Right lung (tissue), 10 donors: ENCODE measurements at places on chromosomes 5 and 9. TPM values are rescaled to one million over a fixed set of nuclear protein-coding genes. Genes with fewer than 3 reads are reported as not detected.
A peak's percentile ranks its signal among the peaks of the same experiment; 100 is the strongest.

GRCh38 chr9:12972608-12973589 lies 198.1 kb downstream of the LURAP1L start:
- DNase-seq: no peak

DNA sequence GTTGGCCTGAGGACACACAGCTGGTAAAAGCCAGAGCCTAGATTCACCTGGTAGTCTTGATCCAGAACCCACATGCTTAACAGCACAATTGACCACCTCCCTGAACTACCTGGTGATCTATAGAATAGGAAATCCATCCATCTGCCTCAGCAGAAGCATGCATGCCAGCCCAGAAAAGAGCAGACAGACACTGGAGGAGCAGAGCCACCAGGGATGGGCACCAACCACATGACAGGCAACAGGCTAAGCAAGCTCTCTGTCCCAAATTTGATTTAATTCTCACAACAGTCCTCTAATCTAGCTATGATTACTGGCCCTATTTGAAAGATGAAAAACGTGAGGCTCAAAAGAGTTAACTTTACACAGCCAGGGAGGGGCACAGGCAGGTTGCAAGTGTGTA lies 208.1 kb downstream of the SPOCK1 start:
- no peak for DNase-seq

- no peak for DNase-seq
Measured at GRCh38 chr9:128159522-128159783, 612 bp upstream of the BBLN start.

DNA sequence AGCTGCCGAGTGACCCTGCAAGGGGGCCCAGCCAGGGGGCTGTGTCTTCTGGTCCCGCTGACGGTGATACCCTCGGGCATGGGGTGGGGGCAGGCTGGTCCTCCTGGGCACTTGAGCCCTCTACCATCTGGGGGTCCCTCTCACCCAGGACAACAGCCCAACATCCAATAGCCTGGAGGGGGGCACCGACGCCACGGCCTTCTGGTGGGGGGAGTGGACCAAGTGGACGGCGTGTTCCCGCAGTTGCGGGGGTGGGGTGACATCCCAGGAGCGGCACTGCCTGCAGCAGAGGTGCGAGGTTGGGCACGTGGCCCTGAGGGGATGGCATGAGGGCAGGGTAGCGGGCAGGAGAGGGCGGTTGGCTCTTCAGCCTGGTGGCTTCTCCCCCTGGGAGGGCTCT lies 2.8 kb downstream of the ADAMTSL2 start:
- DNase-seq: no peak

DNA sequence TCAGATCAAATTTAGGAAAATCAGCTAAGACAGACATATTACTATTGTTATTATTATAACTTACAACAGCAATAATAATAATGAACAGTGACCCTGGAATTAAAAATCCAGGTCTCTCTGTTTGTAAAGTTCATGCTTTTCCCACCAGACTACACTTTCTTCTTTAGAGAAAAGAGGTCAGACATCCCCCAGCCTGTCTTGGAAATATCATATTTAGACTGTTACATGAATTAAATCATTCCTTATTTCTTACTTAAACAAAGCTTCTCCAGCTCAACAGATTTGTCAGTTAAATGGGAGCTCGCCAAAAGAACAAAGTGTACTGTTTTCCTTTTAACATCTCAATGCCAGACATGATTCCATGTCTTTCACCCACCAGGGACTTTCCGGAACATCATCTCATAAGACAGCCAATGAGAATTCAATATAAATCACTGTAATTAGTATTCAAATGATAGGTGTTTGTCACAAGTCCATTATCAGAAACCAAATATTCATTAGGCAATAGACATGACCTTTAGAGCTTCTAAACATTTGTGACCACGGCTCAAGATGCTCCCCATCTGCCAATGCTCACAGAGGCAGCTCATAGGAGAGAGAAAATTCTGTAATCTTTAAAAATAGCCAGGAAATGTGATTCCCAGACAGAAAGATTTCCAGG lies 351.9 kb downstream of the ENC1 start:
- DNase-seq: peak; percentile 29

DNA sequence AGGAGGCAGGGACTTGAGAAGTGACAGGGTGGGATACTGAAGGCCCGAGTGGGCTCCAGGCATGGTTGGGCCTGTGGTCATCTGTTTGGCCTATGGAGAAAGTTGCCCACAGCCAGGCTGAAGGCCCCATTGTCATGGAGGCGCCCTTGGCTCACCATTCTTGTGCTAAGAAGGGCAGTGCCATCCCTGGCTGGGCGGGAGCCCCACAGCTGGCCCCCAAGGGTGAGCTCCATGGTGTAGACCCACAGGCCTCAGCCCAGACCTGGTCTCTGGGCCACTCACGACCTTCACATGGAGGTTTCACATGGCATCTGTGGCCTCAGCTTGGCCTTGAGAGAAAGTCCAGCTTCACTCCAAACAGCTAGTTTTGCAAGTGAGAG lies 34.3 kb upstream of the PRDM12 start:
- no peak for DNase-seq

DNA sequence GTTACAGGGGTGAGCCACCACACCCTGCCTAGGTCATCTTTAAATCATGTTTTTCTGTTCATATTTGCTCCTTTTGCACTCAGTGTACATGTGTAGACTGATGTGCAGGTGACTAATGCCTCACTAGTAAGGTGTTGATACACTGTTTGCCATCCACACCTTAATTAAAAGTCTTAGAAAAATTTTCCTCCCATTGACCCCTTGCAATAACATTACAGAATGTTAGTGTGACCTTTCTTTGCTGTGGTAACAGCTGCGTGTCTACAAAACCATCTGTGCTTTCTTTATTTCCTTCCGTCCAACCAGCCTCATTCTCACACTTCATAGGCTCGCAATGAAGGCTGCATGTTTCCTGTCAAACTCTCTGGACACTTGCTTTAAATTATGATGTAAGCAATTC lies 6.6 kb upstream of the CEMIP2 start:
- no peak for DNase-seq

GRCh38 chr9:109652971-109653370 lies 127.0 kb upstream of the PALM2AKAP2 start:
- DNase-seq: no peak

- no peak for DNase-seq
Measured at GRCh38 chr9:86575825-86576525, 221.8 kb upstream of the TUT7 start.

- no peak for DNase-seq
Measured at GRCh38 chr9:108830272-108830671, 25.5 kb downstream of the ACTL7B start.

DNA sequence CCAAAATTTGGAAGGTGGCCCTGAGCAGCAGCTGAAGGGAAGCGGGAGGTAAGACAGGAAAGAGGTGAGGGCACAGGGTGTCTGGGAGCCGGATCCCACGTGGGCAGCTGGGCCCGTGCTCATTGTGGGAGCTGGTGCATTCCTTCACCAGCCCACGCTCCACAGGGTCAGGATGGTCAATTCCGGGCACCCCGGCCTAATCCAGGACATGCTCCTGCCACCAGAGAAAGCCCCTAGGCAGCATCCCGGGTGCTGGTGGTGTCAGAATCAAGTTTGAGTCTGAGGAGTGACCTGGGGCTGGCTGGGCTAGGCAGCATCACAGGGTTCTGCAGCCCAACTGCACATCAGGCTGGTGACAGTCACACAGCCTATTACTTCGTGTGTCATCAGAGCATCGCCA lies 7.1 kb upstream of the PDCD6 start:
- no peak for DNase-seq

- no peak for DNase-seq
Measured at GRCh38 chr9:76588316-76588715, 129.3 kb downstream of the GCNT1 start.

DNA sequence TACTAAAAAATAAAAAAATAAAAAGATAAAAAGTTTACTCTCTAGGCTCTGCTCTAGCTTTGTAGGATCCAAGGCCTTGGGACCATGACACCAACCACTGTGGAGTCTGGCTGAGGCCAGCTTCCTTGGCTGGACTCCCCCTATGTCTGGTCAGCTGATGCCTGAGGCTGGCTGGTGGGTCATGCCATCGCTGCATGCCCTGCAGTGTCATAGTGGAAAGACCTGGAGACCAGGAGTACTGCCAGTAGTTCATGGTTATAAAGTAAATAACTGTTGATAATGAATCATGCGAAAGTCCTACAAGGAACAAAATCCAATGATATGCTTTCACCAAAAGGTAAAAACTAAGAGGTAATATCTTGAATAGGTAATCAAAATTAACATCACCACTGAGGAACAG lies 43.2 kb downstream of the GARNL3 start:
- DNase-seq: no peak

GRCh38 chr5:39505791-39506190 lies 81.0 kb upstream of the DAB2 start:
- DNase-seq: no peak

DNA sequence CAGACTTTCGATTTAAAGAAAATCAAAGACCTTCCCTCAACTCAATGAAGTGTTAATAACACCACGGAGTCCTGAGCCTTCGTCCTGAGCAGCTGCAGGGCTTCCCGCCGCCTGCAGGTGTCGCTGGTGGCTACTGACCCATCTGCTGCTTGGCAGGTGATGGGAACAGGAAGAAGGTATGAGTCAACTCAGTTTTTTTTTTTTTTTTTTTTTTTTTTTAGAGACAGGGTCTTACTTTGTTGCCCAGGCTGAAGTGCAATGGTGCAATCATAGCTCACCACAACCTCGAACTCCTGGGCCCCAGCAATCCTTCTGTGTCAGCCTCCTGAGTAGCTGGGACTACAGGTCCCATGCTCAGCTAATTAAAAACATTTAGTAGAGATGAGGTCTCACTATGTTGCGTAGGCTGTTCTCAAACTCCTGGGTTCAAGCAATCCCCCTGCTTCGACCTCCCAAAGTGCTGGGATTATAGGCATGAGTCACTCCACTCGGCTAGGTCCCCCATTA lies 185.7 kb upstream of the IL12B start:
- DNase-seq: no peak

DNA sequence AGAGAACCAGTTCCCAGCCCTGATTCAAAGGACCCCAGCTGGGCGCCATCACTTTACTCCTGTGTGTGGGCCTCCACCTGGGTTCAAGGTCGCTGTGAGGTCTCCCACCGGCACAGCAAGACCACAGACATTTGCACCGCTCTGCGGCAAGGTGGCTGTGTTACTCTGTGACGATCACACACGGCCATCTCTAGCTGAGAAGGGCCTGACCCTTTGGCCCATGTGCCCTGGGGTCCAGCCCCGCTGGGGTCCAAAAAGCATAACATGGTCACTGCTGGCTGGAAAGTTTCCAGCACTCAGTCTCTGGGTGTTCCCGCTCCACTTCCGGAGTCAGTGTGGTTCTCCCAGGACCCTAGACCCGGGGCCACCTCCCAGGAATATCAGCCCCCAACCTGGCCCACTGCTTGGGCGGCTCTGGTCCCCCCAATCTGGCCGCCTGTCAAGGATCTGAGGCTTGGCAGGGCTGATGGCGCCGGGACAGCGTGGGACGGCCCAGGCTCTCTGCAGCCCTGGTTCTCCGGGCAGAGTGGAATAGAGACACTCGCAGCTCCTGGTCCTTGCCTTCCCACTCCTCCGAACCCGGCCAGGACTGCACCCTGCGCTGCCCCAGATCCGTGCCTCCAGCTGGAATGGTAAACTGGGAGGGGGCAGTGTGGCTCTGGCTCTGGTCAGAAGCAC lies 3.9 kb upstream of the LMX1B start:
- DNase-seq: no peak

DNA sequence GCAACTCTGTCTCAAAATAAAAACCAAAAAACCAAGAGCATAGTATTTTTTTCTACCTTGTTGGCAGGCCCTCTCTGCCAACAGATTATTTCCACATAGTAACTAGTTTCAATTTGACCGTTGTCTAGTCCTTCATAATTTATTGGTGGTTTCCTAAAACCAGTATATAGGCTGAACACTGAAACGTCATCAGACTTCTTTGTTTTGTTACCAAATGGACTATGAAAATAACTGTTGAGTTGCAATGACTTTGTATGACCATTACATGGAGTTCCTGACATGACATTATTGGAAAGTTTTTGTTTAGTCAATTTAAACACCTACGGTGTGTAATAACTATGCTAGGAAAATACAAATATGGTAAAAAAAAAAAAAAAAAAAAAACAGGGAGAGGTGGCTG lies 1.7 kb downstream of the AGGF1 start:
- no peak for DNase-seq

DNA sequence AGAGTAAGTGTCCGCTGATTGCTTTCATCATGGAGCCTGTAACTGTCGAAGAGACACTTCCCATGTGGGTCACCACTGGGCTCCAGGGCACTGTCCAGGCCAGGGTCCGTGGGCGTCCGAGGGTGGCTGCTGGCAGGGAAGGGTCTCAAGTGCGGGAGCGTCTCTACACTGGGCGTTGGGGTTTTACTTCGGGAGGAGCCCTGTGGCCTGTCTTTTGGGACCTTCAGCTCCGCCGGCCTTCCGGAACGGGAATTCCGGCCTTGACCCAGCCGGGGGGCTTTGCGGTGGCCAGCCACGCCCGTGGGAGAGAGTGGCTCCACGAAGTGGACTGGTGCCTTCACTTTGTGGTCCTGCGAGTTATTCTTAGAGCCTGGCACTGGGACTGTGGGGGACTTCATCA lies 86.2 kb downstream of the CAMSAP1 start:
- no peak for DNase-seq

- no peak for DNase-seq
Measured at GRCh38 chr9:5042661-5043178, 57.6 kb downstream of the JAK2 start.

DNA sequence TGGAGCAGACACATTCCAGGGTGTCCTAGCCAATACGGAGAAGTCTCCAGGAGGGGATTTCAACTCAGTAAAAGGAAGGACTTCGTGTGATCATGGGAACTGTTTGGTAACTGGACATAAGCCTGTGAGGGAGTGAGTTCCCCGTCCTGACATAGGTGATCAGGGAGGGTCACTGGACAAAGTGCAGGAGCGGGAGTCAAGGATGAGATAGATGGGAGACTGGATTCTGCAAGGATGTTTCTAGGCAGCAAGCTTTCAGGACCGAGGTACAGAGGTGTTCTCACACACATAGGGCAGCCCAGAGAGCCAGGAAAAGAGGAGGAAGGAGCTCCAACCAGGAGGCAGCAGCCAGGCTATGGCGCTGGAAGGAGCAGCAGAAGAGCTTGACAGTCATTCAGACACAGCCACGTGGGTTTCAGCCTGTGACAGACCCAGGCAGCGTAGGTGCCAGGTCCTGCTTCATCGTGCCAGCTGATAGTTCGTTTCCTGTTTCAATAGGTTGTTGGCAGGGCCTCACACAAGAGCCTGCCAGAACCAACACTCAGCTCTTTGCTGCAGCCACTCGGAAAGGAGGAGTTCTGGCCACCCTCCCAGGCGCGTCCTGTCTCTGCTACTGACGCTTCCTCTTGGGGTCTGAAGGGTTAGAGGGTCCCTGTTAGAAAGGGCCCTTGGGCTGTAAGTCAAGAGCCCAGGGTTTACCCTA lies 84.1 kb downstream of the AMBP start:
- DNase-seq: peak; percentile 91

SPINK1 gene
- 1.2 TPM for polyA plus RNA-seq

LOX gene
- polyA plus RNA-seq: 30.3 TPM

TMC1 gene
- polyA plus RNA-seq: 0.55 TPM

ACSL6 gene
- polyA plus RNA-seq: 1.0 TPM

TXN gene
- 164 TPM for polyA plus RNA-seq

PKD2L2 gene
- polyA plus RNA-seq: 0.51 TPM

SHC3 gene
- polyA plus RNA-seq: 13.1 TPM

PCDHGC4 gene
- 2.5 TPM for polyA plus RNA-seq

HRH2 gene
- 7.3 TPM for polyA plus RNA-seq
